ENCODE measurements at places on chromosomes 5 and 9.

DNA sequence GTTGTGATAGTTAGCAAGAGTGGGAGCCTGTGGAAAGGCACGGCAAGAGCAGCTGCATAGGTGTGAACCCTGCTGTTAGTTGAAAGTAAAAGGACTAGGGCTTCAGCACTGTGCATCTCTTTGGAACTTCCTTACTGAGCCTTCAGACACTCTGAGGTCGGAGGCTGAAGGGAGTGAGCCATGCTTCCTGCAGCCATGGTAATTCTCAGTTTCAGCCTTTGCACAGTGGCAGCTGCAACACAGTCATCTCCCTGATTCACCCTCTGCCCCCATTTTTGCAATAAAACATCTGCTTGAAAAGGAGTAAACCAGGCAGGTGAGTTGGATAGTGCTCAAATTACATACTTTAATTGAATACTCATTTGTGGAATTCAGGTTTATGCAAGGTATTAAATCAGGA is 6.5 kb upstream of the TLE4 start:
- no peak for DNase-seq

DNA sequence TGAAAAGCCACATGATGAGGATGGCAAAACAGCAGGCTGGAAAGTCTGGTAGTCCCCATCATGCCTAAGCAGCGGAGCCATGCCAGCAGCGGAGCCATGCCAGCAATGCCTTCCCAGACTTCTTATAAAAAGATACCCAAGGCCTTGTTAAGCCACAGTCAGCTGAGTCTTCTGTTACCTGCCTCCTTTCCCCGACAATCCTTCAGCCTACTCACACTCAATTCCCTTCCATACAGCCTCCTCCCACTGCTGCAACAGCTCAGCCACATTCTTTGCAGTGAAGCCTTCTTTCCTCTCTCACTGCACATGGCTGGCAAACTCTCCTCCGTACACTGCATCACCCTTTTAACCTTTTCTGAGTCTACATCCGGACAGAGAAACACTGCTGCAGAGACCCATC is 114.9 kb downstream of the AUH start:
- no peak for DNase-seq

- DNase-seq, result no peak
These were observed 315.0 kb upstream of the TLE4 start for GRCh38 chr9:79256691-79257213.

GRCh38 chr5:178984145-178985072 is 10.7 kb downstream of the GRM6 start:
- no peak for DNase-seq

DNA sequence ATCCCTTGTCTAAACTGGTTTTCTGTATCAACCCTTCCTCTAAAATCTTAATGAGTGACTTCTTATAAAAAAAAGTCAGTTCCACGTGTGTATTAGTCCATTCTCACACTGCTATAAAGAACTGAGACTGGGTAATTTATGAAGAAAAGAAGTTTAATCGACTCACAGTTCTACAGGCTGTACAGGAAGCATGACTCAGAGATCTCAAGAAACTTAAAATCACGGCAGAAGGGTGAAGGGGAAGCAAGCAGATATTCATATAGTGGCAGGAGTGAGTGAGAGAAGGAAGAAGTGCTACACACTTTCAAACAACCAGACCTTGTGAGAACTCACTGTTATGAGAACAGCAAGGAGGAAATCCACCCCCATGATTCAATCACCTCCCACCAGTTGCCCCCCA is 307.8 kb upstream of the ARRDC3 start:
- DNase-seq, result no peak

DNA sequence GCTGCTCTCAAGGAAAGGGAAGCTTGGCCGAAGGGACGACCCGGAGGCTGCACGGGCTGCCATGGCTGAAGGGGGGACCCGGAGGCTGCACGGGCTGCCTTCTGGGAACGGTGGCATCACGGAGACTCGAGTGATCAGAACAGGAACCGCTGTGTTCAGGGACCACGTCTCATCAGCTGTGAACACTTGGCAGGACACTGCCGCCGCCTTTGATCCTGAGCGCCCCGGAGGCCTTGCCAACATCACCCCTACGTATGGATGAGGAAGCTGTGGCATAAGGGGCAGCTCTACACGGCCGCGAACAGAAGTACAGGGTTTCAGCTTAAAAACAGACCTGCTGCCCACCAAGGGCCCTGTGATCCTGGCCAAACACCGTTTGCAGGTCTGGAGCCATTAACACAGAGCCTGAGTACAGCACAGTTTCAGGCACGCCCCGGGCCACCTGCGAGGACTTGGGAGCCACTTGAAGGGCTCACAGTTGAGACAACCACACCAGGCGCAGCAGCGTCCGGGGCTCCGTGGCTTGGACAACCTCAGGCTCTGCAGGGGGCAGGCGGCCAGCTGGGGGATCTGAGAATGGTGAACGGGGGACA is 23.9 kb upstream of the TERT start:
- no peak for DNase-seq
